ENCODE measurements at places on chromosomes 7 and 10.

DNA sequence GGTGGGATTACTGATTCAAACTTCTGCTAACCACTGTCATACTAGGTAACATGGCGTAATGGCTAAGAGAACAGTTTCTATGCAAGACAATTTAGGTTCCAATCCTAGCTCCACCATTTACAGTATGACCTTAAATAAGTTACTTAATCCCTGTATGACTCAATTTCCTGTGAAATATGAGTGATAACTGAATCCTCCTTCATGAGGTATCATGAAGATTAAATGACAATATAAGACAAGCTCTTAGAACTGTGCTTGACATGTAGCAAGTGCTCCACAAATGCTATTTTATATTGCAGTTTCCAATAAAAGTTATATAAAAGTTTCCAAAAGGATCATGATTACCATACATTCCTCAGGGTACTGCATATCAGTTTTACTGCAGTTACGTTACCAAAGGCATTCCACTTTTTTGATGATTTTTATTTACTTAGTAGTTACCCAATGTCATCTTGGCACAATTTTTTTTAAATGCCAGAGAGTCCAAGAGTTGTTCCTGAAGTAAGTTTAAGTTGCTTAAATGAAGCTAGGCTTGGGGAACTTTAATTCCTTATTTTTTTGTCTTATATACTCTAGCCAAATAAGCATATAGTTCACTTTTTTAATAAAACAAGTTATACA is 7.1 kb downstream of the DOCK4 start:
- no peak for DNase-seq

- no peak for DNase-seq
Measured at GRCh38 chr10:21831986-21832820, 171.3 kb downstream of the DNAJC1 start.

GRCh38 chr7:40199076-40199802 is 64.4 kb downstream of the SUGCT start:
- no peak for DNase-seq

DNA sequence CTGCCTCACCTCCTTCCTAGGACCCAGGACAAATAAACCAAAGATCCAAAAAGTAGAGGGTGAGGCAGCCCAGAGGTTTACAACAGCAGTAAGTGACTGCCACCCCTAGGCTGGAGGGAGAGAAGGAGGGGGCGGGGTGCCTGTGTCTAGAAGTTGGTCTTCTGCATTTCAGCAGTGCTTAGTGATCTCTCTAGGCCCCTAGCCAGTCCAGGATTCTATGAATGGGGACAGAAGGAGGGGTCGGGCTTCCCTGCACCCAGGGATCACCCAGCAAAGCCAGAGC is 62.8 kb upstream of the KDM7A start:
- DNase-seq, result no peak

Data from hematopoietic multipotent progenitor cell treated with erythropoietin and hydrocortisone succinate and interleukin-3 and kit ligand, for 15 days (in vitro differentiated cells).